ENCODE measurements at places on chromosomes 5 and 9.

DNA sequence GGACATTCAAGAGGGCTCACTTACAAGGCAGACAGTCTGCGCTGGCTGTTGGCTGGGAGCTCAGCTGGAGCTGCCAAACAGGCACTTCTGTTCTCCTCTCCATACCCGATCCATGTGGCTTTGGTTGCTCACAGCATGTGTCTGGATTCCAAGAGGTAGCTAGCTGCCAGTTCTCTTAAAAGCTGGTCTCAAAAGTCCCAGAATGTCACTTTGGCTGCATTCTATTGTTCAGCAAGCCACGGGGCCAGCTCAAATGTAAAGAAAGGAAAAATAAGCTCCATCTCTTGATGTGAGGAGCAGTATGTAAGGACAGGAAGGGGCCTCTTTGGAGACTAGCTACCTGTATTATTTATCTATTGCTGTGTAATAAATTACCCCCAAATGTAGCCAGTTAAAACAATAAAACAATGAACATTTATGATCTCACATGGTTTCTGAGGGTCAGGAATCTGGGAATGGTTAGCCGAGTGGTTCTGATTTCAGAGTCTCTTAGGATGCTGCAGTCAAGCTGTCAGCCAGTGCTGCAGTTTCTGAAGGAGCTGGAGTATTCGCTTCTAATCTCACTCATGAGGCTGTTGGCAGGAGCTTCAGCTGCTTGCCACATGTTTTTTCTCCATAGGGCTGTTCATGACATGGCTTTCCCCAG is 112.7 kb upstream of the CLINT1 start:
- no peak overlapping the region for H3K27ac ChIP-seq
- H3K27me3 ChIP-seq = peaks cover 28% of the 10 kb centered on the region

- no peak for DNase-seq
- peaks cover 13% of the 10 kb centered on the region for H3K4me1 ChIP-seq
- H3K27ac ChIP-seq = no peak overlapping the region
- peak overlapping the region; percentile 82 for H3K4me3 ChIP-seq
- peaks cover 6% of the 10 kb centered on the region for H3K36me3 ChIP-seq
Measured at GRCh38 chr9:126624912-126625311, 11.2 kb downstream of the LMX1B start.

DNA sequence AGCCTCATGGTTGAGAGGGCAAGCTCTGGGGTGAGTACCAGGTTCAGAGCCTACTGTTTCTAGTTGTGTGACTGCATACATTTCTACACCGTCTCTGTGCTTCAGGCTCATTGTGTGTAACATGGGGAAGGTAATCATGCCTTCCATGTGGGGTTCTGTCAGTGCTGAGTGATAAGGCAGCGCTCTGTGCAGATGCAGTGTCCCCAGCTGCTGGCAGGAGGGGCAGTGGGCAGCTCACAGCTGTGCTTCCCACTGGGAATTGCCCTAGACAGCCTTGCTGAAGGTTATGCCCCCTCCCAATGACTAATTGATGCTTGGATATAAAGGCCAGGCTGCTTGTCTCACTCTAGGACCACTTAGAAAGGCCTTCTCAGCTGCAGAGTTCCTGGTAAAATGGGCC is 121.8 kb upstream of the SAP30L start:
- no peaks in the 10 kb centered on the region for H3K27me3 ChIP-seq
- H3K4me1 ChIP-seq = peaks cover 15% of the 10 kb centered on the region
- DNase-seq = no peak
- no peak overlapping the region for H3K4me3 ChIP-seq
- no peak overlapping the region for H3K27ac ChIP-seq

DNA sequence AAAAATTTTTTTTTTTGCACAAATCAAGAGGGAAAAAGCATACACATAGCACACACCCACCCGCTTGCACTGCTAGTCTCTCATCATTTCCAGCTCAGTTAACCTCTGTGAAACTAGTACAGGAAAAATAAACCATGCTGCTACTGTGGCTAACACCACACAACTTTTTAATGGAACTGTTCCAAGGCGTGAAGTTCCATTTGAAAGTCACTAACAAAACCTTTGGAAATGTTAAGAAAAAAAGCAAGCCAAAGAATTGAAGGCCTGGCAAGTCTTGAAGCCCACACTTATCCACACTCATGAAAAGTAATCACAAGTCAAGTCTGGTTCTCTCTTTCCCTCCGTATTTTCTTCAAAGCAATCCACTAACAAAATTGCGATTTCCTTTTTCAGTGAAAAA is 116.3 kb downstream of the FANCC start:
- H3K4me1 ChIP-seq = no peaks in the 10 kb centered on the region
- no peaks in the 10 kb centered on the region for H3K36me3 ChIP-seq
- H3K27me3 ChIP-seq = no peaks in the 10 kb centered on the region

GRCh38 chr9:129081388-129081904 is 535 bp downstream of the DOLPP1 start:
- H3K4me3 ChIP-seq = peak overlapping the region; percentile 85
- H3K4me1 ChIP-seq = peaks cover 6% of the 10 kb centered on the region
- peaks cover 20% of the 10 kb centered on the region for H3K36me3 ChIP-seq
- peak overlapping the region; percentile 88 for H3K27ac ChIP-seq

DNA sequence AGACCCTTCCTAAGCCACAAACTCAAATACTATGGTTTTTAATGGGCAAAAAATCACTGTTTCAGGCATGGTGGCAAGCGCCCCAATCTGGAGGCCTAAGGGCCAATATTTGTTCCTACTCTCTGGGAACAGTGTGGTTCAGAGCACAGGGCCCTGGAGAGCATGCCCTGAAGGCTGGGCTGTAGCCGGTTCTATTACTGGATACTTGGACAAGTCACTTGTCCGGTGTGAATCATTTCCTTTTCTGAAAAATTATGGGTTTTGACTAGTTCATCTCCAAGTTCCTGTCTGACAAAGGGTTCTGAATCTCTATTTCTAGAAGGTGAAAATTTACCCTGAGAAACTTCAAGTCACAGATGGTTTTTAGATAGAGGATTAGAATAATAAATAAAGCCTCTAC is 75.0 kb downstream of the OTULIN start:
- no peak overlapping the region for H3K4me3 ChIP-seq
- DNase-seq = no peak
- no peaks in the 10 kb centered on the region for H3K27me3 ChIP-seq
- peaks cover 27% of the 10 kb centered on the region for H3K36me3 ChIP-seq
- H3K27ac ChIP-seq = no peak overlapping the region

- DNase-seq = no peak
- H3K27me3 ChIP-seq = peaks cover 5% of the 10 kb centered on the region
- H3K4me1 ChIP-seq = no peaks in the 10 kb centered on the region
- H3K36me3 ChIP-seq = peaks cover 10% of the 10 kb centered on the region
- no peak overlapping the region for H3K4me3 ChIP-seq
Measured at GRCh38 chr5:175682664-175683063, 24.8 kb downstream of the HRH2 start.

GRCh38 chr9:129262261-129262660 is 84.2 kb upstream of the IER5L start:
- no peak overlapping the region for H3K27ac ChIP-seq
- H3K27me3 ChIP-seq = peaks cover 47% of the 10 kb centered on the region
- H3K4me1 ChIP-seq = peaks cover 22% of the 10 kb centered on the region
- H3K4me3 ChIP-seq = no peak overlapping the region
- DNase-seq = no peak

GRCh38 chr5:168467755-168468330 is 18.4 kb upstream of the RARS1 start:
- no peak for DNase-seq
- H3K27me3 ChIP-seq = no peaks in the 10 kb centered on the region
- peaks cover 9% of the 10 kb centered on the region for H3K4me1 ChIP-seq
- H3K36me3 ChIP-seq = no peaks in the 10 kb centered on the region
- H3K27ac ChIP-seq = no peak overlapping the region

GRCh38 chr9:96279932-96280331 is 22.0 kb downstream of the HSD17B3 start:
- DNase-seq = no peak
- no peak overlapping the region for H3K4me3 ChIP-seq
- no peak overlapping the region for H3K27ac ChIP-seq
- H3K4me1 ChIP-seq = no peaks in the 10 kb centered on the region
- H3K27me3 ChIP-seq = peaks cover 29% of the 10 kb centered on the region

- DNase-seq = no peak
- H3K4me3 ChIP-seq = no peak overlapping the region
- H3K27me3 ChIP-seq = peaks cover 69% of the 10 kb centered on the region
- H3K27ac ChIP-seq = no peak overlapping the region
- no peaks in the 10 kb centered on the region for H3K36me3 ChIP-seq
Measured at GRCh38 chr9:98500337-98500919, 208.3 kb downstream of the GABBR2 start.

DNA sequence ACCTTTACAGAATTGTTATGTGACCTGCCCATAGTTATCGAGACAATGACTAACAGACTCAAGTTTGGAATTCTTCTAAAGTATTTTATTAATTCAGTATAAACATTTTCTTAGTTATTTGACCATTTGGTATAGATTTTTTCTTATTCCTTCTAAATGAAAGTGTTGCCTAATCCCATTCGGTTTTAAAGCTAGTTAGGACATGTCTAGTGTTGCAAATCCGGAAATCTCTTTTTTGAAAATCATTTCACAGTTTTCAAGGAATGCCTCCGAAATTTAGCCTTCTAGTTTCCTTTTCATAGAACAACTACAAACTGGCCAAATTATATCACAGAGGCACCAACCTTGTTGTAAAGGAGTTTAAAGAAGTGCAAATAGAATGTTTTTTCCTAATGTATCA is 171.8 kb downstream of the XRCC4 start:
- H3K4me1 ChIP-seq = no peaks in the 10 kb centered on the region
- no peak overlapping the region for H3K27ac ChIP-seq
- DNase-seq = no peak
- no peak overlapping the region for H3K4me3 ChIP-seq
- no peaks in the 10 kb centered on the region for H3K27me3 ChIP-seq

Measured in central memory CD8-positive, alpha-beta T cell (primary cell).